ENCODE measurements at places on chromosomes 1 and 21.

DNA sequence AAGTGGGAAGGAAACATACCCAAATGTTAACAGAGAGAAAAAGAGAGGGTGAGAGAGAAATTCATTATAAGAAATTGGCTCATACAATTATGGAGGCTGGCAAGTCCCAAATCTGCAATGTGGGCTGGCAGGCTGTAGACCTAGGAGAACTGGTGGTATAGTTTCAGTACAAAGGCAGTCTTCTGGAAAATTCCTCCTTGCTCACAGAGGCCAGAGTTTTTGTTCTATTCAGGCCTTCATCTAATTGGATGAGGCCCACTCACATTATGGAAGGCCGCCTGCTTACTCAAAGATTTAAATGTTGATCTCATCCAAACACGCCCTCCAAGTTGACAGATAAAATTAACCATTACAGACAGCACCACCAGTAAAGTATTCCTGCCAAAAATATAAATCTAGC, 36.1 kb upstream of the CAPZB start:
- DNase-seq, result no peak

GRCh38 chr1:28933277-28933676, 18.9 kb downstream of the EPB41 start:
- no peak for DNase-seq

GRCh38 chr1:28577052-28577678, 14.9 kb upstream of the RAB42 start:
- no peak for DNase-seq

DNA sequence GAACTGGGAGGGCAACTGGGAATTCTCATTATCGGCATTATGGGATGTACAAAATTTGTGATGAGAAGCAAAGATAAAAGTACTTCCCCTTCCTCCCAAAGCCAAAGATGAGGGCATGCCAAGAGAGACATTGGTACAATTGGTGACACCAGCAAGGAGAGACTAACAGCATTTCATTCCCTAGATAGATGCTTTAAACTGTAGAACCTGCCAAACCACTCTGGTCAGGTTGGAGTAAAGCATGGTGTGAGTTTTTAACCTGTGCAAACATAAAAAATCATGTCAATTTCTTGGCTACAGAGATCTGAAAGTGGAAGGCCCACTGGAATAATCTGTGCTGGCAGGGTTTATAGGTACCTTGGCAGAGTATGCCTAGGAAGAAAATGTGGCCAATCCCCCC, 19.4 kb downstream of the CTXND2 start:
- DNase-seq, result no peak

DNA sequence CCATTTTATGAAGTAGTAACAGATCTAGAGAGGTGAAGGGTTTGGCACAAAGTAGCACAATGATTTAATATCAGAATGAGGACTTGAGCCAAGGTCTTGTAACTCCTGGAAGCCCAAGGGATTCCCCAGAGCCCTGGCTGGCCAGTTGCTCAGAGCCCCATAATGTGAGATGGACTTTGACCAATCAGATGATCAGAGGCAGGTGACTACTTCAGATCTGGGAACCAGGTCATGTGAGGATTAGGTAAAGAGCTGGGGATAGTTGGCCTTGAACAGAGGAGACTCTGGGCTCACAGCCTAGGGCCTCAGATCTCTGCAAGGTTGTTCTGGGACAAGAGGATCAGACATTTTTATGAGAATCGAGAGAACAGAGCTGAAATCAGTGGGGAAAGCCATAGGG, 18.9 kb downstream of the SHISAL2A start:
- DNase-seq, result no peak
